Fibroblast of skin of abdomen (primary cell): ENCODE measurements at places on chromosomes 12 and 14.

- peak; percentile 95 for DNase-seq
Measured at GRCh38 chr12:124754949-124755800, 108.5 kb downstream of the SCARB1 start.

GRCh38 chr14:85088192-85088591 is 441.8 kb upstream of the FLRT2 start:
- DNase-seq: no peak

- no peak for DNase-seq
Measured at GRCh38 chr12:11836282-11837151, 187.0 kb downstream of the ETV6 start.

- DNase-seq: no peak
Measured at GRCh38 chr12:29710104-29710503, 73.6 kb downstream of the TMTC1 start.

DNA sequence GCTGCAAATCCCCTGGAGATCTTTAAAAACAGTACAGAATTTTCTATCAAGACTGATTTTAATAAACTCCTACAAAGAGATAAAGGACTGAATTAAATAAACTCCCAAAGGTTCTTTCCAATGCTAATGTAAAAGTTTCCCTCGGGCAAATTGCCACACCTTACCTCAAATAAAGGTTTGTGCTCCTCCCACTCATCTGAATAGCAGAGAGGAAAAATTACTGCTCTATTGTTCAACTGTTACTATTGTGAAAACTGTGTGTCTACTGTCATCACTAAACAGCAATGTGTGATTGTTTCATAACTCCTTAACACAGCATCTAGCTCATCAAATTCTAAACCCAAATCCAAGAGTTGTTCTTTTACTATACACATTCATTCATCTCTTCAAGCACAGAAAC is 3.2 kb downstream of the SPTLC2 start:
- no peak for DNase-seq

- DNase-seq: peak; percentile 87
Measured at GRCh38 chr12:46963977-46964971, 115.1 kb upstream of the PCED1B start.

GRCh38 chr12:124629789-124630480 is 62.5 kb upstream of the NCOR2 start:
- DNase-seq: peak; percentile 38

DNA sequence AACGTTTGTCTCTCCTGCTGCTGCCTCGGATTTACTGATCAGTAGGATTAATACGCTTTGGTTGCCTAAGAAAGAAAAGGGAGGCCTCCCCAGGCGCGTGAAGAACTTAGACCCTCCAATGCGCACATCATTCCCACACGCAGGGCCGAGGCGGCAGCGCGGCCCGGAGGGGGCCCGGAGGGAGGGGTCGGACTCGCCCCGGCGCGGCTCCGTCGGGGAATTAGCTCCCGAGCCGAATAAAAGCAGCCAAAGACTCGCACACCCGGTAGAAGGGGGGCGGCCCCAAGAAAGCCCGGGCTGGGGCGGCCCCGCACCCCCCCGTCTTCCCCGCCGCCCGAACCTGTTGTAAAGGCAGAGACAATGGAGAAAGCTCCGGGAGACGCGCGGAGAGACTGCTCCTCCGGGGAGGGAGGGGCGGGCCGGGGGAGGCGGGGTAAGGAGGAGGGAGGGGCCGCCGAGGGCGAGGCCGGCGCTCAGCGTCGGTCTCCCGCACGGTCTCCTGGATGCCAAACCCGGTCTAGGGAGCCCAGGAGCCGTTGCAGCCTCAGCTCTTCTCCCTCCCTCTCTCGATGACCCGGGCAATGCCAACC is at the start of gene NELL2:
TSS of gene NELL2 (minus strand) at position 362 of the 590 bp plus-strand sequence. CDS start 446 bp downstream, outside the sequence.
- peak; percentile 21 for DNase-seq

DNA sequence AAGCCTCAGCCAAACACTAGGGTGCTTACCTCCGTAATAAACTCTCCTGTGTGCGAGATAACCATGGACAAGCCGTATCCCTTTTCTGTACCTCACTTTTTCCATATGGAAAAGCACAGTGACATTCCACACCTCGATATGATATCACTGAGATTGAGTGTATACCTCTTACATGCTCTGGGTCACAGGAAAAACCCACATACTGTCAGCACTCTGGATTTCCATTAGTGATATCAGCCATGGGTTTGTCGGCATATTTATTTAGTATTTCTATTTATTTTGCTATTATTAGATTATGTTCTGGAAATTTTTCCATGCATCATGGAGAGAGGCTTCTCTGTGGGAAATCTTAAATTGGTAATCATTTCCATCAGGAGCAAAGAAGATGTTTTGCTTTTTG is 28.0 kb upstream of the DAAM1 start:
- no peak for DNase-seq

GRCh38 chr12:131091413-131091975 is 137.8 kb downstream of the ADGRD1 start:
- no peak for DNase-seq

- DNase-seq: no peak
Measured at GRCh38 chr12:95851606-95852005, 7.1 kb upstream of the SNRPF start.

- DNase-seq: no peak
Measured at GRCh38 chr14:105576525-105577088, 50.2 kb downstream of the TMEM121 start.

DNA sequence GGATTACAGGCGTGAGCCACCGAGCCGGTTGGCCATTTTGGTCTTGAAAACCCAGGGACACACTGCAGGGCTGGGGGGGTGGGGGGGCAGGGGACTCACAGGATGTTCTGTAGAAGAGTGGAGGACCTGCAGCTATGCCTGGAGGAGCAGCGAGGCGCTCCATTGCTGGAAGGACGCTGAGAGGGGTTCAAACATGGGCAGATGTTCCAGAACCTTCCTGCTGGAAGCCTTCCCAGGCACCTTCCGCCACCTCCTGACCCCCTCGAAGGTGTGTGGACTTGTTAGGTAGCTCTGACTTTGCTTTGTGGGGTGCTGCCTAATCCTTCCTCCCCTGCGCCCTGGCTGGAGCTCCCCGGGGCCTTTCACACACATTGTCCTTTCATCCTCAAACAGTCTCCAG is 19.6 kb upstream of the PPP1R13B start:
- no peak for DNase-seq

GRCh38 chr12:91561958-91562325 is 379.3 kb upstream of the DCN start:
- DNase-seq: peak; percentile 11

- no peak for DNase-seq
Measured at GRCh38 chr14:32350020-32350419, 20.9 kb downstream of the AKAP6 start.

GRCh38 chr12:3698218-3698974 is 54.5 kb downstream of the CRACR2A start:
- peak; percentile 96 for DNase-seq

DNA sequence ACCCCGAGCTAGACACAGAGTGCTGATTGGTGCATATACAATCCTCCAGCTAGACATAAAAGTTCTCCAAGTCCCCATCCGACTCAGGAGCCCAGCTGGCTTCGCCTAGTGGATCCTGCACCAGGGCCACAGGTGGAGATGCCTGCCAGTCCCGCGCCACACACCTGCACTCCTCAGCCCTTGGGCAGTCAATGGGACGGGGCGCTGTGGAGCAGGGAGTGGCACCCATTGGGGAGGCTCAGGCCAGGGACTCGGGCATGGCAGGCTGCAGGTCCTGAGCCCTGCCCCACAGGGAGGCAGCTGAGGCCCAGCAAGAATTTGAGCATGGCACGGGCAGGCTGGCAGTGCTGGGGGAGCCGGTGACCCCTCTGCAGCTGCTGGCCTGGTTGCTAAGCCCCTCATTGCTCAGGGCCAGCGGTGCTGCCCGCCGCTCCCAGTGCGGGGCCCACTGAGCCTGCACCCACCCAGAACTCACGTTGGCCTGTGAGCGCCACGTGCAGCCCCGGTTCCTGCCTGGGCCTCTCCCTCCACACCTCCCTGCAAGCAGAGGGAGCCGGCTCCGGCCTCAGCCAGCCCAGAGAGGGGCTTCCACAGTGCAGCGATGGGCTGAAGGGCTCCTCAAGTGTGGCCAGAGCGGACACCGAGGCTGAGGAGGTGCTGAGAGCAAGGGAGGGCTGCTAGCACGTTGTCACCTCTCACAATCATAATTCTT is 136.7 kb downstream of the PAWR start:
- DNase-seq: no peak

GRCh38 chr14:68195126-68195525 is 375.5 kb downstream of the RAD51B start:
- DNase-seq: no peak

GRCh38 chr14:98958632-98959031 is 313.4 kb downstream of the BCL11B start:
- no peak for DNase-seq

DNA sequence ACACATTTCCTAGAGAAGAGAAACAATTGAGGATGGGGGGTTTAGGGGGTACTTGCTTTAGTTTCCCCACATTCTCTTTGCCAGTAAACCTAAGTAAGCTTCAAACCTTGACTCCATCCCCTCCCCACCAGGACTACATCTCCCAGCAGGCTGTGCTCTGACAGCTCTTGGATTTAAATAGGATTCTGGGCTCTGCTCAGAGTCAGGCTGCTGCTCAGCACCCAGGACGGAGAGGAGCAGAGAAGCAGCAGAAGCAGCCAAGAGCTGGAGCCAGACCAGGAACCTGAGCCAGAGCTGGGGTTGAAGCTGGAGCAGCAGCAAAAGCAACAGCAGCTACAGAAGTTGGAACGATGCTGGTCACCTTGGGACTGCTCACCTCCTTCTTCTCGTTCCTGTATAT is 20.6 kb downstream of the RDH12 start:
- DNase-seq: peak; percentile 10

- peak; percentile 69 for DNase-seq
Measured at GRCh38 chr12:53213348-53213747, 6.3 kb upstream of the ITGB7 start.

- DNase-seq: peak; percentile 18
Measured at GRCh38 chr12:14810953-14811483, 3.0 kb downstream of the SMCO3 start.

DNA sequence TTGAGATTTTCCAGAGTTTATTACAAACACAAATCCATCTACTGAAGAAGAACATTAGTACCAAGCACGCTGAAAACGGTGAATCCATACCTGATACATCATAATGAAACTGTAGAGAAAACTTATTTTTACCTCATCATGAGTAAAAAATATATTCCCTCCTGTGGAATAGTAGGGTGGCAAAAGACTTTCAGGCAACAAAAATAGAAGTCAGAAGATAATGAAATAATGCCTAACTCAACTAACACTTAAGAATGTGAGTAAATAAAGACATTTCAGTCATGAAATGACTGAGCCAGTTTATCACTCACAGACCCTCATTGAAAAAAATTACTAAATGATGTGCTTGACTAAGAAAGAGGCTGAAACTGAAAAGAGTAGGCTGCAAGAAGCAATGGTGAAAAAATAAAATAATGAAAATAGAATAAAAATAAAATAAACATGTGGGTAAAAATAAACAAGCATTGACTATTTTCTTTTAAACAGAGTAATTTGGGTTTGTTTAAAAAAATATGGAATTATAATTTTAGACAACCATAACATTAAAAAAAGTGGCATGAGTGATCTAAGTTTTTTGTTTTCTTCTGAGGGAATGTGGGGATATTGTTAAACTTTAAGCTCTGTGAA is 148.6 kb downstream of the ASCL1 start:
- DNase-seq: no peak

DNA sequence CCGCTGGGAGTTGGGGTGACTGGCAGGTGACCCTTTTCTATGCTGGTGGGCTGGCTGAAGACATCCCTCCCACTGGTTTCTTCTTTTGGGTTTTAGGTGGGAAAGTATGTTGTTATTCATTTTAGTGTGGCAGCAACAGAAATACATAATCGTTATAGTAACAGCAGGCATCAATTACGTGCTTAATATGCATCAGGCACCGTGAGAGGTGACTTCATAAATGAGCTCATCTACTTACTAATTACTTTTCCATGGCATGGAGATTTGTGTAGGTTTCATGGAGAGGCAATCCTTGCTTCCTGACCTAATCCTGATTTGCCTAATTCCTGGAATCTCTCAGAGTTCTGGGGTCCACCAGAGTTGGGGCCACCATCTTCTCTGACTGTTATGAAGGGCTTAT is 13.4 kb upstream of the CELA1 start:
- DNase-seq: no peak

- no peak for DNase-seq
Measured at GRCh38 chr14:65334765-65335410, 77.6 kb upstream of the FUT8 start.

DNA sequence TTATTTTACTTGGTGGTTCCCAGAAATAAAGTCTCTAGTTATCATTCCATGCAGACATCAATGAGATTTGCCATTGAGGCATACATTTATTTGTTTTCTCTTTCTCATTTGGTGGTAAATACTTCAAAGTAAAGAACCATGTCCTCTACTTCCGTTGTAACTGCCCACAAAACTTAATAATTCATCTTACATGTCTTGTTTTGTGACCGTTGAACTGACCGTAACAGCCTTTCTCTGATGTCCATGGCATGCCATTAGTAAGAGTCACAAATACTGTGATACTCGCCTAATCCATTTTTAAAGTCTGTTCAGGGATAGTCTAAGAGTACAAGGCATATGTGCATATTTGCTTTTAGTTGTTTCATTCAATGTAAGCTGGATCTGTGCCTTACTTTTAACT is 145.3 kb downstream of the ETV6 start:
- DNase-seq: no peak

DNA sequence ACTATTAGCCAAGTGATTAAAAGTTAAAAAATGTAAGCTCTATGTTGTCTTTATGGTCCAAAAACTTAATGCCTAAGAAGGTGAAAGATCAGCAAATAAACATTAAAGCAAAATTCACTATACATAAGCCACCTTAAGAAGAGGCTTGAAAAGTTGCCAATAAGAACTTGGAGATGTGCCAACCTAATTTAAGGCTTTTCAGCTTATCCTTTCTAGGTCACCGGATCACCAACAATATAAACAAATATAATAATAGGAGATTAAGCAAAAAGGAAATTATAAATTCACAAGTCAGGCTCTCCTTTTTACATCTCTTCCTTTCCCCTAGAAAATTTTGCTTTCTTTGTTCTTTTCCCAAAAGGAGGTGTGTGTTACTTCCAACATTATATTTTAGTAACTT is 30.9 kb downstream of the SLC2A3 start:
- no peak for DNase-seq

DNA sequence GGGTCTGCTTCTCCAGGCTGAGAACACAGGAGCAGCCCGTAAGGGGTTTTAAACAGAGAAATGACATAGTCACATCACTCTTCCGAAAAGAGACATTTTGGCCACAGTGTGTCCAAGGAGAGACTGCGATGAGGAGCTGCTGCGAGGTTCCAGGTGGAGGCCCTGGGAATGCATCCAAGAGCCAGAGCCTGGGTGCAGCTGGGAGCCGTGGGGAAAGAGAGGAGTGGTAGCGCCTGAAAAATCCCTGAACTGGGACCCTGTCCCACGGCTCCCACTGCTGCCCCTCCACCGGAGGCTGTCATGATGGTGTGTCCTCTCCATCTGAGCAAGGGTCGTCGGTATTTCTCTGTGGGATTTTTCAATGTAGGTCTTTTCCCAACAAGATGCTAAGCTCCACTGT is 146.9 kb downstream of the BCL11B start:
- no peak for DNase-seq

GRCh38 chr12:4177262-4177661 is 96.3 kb upstream of the CCND2 start:
- no peak for DNase-seq
